T47D (cell line): ENCODE measurements at places on chromosomes 2 and 18.

GRCh38 chr18:39058386-39059000 lies 1492.9 kb upstream of the CELF4 start:
- no peak for DNase-seq

GRCh38 chr2:105882341-105882740 lies 137.6 kb downstream of the NCK2 start:
- DNase-seq = no peak

- no peak for DNase-seq
These were observed 99.7 kb upstream of the CTDP1 start for GRCh38 chr18:79579807-79580497.

GRCh38 chr2:160232905-160233475 lies 32.9 kb upstream of the ITGB6 start:
- DNase-seq = no peak

GRCh38 chr2:194550702-194551101 lies 1106.3 kb upstream of the SLC39A10 start:
- no peak for DNase-seq

- no peak for DNase-seq
These were observed 8.4 kb downstream of the KIF1A start for GRCh38 chr2:240811346-240812300.

GRCh38 chr18:24272229-24272525 lies 125.4 kb downstream of the OSBPL1A start:
- no peak for DNase-seq

GRCh38 chr18:75554644-75555185 lies 127.2 kb upstream of the SMIM21 start:
- DNase-seq = no peak

DNA sequence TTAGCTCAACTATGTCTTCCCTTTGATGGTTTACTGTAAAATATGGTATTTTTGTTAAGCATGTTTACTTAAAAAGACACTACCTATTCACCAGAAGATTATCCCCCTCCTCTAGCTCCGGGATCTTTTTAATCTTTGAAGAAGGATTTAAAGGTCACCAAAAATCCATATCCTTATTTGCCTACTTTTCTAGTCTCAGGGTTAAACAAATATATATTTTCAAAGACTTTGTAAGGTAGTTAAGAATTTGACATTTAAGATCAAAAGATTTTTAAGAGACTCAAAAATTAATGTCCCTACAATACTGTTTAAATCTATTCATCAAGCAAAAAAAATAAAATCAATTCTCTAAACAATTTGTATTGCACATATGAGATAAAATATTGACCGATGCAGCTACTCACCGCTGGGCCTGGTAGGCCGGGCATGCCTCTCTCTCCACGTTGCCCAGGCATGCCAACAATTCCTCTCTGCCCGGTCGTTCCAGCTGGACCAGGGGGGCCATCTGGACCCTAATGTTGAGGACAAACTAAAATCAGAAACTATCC lies 76.1 kb downstream of the COL3A1 start:
- no peak for DNase-seq

GRCh38 chr2:127174136-127174535 lies 46.0 kb downstream of the CYP27C1 start:
- peak; percentile 18 for DNase-seq

GRCh38 chr2:119225105-119225865 lies 1.7 kb downstream of the STEAP3 start:
- DNase-seq = no peak

DNA sequence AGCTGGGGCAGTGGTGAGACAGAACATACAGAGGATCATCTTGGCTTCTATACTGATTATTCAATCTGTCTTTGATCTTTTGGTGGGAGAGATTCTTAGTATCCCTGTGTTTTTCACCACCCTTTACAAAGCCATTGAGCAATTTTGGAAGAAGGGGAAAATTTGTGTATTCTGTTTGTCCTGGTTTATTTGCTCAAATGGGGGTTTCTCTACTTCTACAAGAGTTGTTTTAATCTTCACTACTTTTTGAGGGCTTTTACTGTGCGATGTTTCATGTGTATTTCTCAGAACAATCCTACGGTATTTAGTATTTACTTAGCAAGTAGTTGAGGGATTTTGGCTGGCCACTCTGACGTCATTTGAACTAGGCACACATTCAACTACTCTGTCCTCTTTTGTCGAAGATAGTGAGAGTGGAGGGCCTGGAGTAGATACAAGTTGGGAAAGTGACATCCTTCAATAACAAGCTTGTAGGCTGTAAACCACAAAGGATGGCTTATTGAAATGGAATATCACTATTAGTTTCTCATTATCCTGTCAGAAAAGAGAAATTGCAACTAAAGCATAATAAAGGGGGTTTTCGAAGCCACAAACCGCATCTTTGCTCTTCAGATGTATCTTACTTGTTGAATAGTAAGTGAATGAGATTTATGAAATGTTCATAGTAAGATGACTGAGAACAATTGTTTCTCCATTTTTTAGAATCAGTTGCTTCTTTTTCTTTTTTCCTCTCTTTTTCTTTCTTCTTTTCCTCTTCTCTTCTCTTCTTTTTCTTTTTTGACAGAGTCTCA lies 24.8 kb downstream of the FMNL2 start:
- DNase-seq = no peak

- no peak for DNase-seq
These were observed 54.2 kb upstream of the FMNL2 start for GRCh38 chr2:152280780-152281179.
